Activated gamma-delta T cell treated with Interleukin-2 at 50 U/mL for 16 hours (primary cell): ENCODE measurements at places on chromosomes 7 and 10.

- DNase-seq = no peak
Observed at GRCh38 chr10:86048973-86049372, 317.6 kb downstream of the GRID1 start.

DNA sequence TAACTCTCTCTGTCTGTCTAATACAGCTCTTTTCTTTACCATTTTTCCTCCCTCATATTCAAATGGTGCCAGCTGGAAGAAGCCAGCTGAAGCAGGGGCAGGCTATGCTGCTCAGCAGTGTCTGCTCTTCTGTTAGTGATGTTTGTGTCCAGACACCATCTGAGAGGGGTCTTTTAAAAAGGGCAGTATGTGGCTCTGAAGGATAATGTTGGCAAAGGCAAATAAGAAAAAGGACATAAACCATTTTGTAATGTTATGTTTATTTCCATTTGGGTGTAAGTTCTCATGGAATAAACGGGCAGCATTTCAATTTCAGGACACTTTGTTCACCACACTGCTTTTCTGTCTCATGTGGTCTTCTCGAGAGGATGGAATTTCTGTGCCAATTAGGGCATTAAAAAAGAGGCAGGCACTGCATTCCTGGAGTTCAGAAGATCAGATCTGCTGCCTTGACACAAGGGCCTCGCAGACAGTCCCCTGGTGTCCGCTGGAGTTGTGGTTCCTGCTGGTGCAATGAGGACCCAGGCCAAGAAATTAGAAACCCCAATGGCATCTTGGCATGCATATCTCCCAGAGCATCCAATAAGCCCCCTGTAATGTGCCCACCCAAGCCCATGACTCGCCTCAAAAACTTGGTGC, 109.0 kb upstream of the ELMO1 start:
- DNase-seq = no peak

DNA sequence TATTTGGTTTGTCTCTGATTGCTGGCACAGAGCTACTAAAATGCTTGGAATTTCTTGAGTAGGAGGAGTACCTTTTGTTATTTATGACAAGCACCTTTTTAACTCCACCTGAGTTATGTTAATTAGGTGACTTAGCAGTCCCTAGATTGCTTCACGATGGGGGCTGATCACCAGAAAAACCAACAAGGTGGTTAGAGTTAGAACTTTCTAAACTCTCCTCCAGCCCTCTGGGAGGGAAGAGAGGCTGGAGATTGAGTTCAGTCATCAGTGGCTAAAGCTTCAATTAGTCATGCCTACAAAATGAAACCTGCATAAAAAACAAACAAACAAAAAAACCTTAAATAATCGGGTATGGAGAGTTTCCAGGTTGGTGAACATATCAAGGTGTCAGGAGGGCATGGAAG, 23.6 kb upstream of the ING3 start:
- DNase-seq = no peak

- no peak for DNase-seq
Observed at GRCh38 chr10:132783165-132783939, 2.6 kb downstream of the NKX6-2 start.

GRCh38 chr7:102039706-102040105, 222.3 kb downstream of the CUX1 start:
- DNase-seq = no peak

GRCh38 chr10:121007264-121007663, 156.1 kb downstream of the WDR11 start:
- DNase-seq = no peak

DNA sequence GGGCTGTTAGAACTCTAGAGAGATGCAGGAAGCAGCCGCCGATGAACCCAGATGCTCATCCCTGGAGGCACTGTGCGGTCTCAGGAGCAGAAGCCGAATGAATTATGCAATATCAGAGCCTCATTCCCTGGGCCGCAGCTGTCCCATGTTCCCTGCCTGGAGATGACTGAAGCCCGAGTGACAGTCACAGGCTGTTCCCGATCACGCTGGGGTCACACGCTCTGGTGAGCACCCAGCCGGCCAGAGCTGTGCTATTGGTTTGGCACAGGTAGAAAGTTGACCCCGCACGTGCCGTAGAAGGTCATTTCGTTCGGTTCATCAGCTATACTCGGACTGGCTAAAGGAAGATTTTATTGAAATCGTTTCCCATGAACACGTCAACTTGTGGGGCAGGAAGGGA, 140.5 kb upstream of the SH2B2 start:
- no peak for DNase-seq

GRCh38 chr7:122438006-122438405, 133.5 kb upstream of the FEZF1 start:
- no peak for DNase-seq

- DNase-seq = no peak
Observed at GRCh38 chr7:48245751-48246472, 74.7 kb downstream of the ABCA13 start.

DNA sequence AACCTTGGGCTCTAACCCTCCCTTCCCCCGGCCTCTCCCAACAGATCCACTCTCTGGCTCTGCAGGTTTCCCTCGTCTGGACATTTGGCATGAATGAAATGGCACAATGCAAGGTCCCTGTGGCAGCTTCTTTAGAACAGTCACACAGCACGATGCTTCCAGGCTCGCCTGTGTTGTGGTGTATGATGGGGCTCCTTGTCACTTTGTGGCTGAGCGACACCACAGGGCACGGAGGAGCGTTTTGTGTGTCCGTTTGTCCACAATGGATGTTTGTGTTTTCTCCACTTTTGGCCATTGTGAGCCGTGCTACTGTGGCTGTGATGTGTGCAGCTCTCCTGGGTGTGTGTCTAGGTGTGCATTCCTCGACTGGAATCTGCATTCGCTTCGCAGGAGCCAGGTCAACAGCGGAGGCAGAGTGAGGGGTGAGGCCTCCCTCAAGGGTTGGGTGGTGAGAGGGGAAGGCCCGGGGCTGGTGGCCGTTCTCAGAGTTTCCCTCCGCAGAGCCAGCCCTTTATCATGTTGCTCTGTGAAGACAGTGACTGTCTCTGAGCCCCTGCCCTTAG, 22.3 kb upstream of the SHH start:
- DNase-seq = no peak

DNA sequence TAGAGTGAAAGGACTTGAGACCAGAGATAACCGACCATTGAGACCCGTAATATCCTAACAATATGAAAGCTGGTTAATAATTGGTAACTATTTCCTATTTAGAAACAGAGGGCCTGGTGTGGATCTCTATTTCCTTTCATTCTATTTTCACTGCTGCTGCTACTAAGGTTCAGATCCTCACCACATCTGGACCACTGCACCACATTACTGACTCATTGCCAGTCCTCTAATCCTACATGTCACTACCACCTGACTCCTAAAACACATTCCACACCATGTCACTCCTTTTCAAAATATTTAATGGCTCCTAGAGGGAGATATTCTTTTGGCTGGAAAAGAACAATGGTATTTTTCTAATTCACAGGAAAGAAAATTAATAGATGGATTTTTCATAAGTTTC, 6.4 kb downstream of the USP54 start:
- DNase-seq = no peak

- DNase-seq = no peak
Observed at GRCh38 chr10:24950439-24950838, 2.0 kb downstream of the PRTFDC1 start.

DNA sequence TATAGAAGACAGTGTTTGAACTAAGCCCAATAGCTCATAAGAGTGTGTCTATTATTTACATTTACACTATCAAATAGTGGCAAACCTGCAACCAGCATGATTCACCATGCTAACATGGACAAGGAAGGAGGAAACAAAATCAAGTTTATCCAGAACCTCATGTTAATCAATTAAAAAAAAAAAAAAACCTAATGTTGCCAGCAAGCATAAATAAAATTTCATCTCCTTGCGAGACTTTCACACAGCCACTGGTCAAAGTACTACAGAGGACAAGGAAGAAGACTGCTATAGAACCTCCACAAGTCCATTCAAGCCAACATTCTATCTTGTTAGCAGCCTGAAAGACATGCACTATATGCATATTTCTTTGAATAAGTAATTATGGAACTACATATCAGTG, 9.7 kb downstream of the TM9SF3 start:
- no peak for DNase-seq
